ENCODE measurements at places on chromosomes 13 and 19.

GRCh38 chr19:17796013-17796837 is 1.3 kb downstream of the B3GNT3 start:
- DNase-seq: no peak

DNA sequence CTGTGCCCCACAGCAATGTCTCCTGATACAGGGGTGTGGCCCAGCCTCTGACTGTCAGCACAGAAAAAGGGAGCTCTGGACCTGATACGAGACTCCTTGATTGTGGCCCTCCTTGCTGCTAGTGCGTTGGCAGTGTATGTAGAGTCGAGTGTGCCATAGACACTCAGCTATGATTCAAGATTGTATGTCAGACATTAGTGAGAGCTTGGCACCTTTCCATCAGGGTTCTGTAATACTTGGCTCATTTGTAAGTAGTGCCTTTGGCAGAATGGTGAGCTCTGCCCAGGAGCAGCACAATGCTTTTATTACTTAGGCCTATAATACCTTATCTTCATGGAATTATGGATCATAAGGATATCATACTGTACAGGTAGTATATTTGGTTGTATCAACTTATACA is 83.4 kb downstream of the ATP8A2 start:
- no peak for DNase-seq

DNA sequence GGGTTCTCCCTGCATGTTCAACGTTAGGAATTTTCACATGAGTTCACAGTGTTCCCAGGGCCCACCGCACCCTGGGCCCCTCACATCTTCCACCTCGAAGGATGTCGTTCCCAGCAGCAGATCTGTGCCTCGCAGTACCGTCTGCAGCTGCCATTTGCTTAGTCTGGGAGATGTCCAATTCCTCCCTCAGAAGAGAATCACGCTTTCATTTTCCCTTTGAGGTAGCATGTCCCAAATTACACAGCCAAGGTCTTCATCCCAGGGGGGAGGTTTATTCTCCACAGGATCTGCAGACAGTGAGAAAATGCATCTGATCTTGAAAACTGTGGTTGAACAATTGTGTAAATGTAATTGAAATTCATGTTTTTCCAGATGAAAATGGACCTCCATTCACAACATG is 150.2 kb downstream of the DCT start:
- no peak for DNase-seq

DNA sequence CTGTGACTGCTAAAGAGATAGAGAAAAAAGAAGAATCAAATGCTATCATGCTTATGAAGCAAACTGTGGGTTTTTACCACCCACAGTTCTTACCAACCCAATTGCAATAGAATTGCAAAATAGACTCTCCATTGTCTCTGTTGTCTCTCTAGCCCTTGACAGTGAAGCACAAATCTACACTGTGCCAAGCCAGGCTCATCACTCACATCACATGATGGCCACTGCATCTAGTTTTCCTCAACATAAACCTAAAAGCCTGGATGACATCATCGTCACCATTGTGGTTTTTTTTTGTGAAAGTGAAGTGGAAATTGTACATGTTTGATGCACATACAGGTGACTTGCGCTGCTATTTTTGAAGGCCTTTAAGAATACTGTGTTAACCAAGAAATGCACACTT is 56.1 kb downstream of the KL start:
- no peak for DNase-seq

- DNase-seq: no peak
These were observed 24.1 kb downstream of the LGALS16 start for GRCh38 chr19:39679791-39680168.

DNA sequence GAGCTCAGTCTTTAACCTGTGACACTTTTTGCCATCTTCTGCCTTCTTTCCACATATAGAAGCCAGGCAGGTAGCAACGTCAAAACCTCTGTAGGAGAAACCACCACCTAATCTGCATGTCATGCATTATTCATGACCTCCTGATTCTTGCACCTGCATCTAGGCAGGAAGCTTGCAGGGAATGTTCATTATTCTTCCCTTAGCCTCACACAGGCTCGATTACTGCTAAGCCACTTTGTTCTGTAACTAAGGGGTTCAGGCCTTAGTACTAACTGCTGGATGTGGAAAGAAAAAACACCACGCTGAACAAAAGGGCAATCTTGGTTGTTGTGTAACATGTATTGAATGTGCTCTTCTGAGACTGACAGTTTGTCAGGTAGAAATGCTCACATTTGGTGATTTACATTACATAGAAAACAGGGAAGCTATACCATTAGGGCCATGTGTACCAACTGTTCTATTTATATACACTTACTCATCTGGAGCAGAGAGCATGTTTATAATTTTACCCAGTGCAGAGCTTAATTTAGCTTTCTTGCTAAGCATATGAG is 366.9 kb downstream of the KLF12 start:
- no peak for DNase-seq

DNA sequence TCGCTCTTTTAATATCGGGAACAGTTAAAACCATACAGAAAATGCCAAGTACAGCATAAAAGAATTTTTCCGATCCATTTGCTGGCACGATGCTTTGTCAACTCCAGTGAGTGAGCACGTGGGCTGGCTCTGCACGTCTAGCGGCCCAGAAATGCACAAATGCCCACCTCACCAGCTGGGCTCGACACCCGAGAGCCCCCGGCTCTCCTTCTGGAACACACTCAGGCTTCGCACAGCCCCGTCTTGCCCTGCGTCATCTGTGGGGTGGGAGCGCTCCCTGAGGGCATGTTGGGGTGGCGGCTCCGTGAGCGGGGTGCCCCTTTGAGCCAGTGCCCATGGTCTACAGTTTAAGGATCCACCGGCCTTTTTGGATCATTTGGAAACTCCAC is 24.5 kb downstream of the ATP4B start:
- no peak for DNase-seq

- no peak for DNase-seq
These were observed 649 bp downstream of the TMEM91 start for GRCh38 chr19:41376998-41377365.

DNA sequence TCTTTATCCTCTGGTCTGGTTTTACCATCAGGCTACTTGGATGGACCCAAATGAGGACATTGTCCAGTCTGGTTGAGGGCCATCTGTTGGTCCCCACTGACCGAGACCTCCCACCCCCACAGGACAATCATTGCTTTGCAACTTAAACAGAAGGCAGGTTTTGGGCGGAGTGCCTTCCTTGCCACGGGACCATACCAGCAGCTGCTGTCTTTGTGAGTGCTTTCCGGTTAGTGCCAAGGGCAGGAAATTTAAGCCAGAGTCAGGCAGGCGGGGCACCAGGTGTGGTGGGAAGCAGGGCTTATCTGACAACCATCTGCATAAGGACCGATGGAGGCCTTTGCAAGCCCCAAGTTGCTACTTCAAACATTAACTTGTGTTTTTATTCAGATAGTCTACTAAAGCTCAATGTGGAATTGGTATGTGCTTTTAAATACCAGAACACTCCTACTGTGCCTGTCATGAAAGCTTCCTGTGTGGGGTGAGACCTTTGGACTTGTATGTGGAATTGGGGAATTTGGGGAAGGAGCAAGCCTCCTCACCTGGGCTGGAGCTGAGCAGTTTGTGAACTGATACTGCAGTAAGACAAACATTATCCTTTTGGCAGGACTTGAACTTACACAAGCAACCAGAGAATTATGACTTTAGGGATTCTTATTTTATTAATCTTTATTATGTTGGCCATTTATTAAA is 39.3 kb upstream of the UBE2L5 start:
- DNase-seq: no peak

DNA sequence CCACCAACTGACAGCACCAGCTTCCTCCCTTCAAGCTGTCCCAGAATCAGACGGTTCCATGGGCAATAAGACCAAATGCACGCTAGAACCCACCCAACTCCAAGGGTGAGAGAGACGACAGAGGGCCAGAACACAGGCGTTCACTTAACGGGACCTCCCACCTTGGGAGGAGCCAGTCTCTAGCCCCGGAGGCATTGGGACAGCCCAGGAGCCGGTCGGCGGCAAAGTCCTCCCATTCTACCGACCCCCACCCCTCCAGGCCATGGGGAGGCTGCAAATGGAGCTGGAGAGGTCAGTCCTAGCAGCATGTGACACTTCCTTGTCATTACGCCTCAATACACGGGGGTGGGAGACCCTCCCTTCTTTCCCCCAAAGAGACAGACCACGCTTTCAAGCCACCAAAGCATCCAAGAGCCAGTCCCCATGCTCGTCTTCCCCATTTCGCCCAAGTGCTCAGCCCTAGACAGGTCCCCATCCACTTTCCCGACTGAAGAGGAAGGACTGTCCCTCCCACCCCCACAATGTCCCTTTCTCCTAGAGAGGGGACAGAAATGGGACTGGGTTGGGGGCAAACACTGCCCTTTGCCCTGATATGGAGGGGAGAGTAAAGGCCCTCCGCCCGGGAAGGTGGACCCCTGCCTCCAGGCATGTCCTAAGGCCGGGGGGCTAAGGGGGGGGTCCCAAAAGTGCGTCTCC is 964 bp downstream of the KHSRP start:
- no peak for DNase-seq

DNA sequence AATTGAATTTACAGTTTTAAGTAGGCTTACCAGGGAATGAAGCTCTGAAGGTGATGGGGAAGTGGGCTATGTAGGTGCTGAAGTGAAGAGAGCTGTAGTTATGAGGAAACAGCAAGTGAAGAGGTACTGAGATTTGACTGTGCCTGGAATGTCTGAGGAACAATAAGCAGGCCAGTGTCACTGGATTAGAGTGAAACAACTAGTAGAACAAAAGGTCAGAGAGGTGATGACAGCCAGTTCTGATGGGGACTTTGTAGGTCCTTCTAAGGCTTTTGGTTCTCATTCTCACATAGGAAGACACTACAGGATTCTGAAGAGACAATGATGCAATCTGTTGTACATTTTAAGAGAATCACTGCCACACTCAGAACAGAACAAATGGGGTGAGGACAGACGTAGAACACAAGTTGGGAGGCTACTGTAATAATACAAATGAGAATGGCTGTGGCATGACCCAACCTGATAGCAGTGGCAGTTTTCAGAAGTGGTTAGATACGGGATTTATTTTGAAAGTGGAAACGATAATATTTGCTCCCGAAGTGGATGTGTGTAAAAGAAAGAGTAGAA is 130.8 kb downstream of the MYCBP2 start:
- DNase-seq: no peak

DNA sequence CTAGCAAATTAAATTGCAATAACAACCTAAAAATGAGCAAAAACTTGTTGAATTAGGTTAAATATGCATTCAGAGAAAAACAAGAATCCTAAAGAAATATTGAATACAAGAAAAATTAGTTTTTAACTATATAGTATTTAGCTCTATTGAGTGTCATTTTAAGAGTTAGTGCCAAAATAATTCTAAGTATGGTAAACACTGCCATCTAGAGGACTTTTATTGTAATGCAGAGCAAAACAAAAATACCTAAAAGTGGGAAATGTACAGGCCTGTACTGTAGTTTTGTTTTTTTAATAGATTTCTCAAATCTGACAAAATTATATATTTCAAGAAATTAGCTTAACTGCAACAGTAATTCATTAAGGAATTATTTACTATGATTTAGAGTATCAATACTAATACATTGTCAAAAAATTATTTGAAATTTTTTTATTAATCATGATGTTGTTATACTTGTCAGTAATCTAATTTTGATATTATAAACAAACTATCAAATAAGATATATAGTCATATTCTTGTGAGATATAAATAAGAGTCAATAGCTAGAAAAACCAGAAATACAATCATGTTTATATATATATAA is 8.2 kb upstream of the PCDH9 start:
- no peak for DNase-seq

- DNase-seq: no peak
These were observed 31.2 kb upstream of the DGKH start for GRCh38 chr13:42017264-42017663.

GRCh38 chr19:13974073-13974472 is 21.8 kb downstream of the DCAF15 start:
- no peak for DNase-seq

DNA sequence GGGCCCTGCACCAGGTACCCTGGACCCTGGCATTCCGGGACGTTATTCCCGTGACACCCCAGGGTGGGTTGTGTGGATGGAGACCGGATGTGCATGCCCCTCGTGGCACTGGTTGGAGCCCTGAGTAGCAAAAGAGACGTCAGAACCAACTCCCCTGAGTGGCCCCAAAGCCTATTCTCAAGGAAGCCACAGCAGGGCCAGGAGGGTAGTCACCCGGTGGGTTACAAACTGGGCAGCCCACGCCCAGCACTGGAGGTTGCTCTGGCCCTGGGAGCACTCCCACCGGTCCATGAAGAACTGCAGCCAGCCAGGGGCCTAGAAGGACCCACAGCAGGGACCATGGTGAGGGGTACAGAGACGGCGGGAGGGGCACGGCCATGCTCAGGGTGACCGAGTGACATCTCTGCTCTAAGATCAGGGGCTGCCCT is 7.5 kb downstream of the KLF16 start:
- DNase-seq: no peak

- no peak for DNase-seq
These were observed 70.7 kb upstream of the ANKRD10 start for GRCh38 chr13:110985541-110985940.

DNA sequence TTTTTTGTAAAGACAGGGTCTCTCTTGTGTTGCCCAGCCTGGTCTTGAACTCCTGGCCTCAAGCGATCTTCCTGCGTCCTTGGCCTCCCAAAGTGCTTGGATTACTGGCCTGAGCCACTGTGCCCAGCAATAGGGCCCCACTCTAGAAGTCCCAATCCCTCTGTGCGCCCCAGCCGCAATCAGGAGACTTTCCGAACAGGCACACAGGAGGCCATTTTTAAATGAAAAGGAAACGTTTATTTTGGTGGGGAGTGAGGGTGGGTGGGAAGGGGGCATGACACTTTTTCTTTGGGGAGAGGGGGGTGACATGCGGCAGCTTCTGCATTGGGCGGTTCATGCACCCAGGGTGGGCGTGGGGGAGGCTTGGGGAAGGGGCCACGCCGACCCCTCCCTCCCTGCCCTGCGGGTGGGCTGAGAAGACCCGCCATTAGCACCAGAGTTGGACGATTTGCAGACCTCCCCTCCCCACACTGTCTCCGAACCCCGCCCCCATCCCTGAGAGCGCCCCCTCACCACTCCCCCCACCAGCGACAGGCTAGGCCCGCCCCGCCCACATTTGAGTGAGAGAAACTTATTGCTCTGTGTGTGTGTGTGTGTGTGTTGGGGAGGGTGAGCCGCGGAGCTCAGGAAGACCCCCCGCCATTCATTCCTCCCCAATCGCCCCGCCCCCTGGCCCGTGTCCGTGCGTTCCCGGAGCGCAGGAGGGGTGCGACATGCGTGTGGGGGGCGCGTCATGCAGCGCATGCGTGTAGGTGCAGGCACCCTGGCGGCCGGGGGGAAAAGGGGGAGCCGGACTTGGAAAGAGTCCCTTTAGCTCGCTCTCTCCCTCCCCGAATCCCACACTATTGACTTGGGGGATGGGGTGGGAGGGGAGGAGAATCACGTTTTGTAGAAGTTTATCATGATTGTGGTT is 17.2 kb downstream of the KCNC3 start:
- no peak for DNase-seq

DNA sequence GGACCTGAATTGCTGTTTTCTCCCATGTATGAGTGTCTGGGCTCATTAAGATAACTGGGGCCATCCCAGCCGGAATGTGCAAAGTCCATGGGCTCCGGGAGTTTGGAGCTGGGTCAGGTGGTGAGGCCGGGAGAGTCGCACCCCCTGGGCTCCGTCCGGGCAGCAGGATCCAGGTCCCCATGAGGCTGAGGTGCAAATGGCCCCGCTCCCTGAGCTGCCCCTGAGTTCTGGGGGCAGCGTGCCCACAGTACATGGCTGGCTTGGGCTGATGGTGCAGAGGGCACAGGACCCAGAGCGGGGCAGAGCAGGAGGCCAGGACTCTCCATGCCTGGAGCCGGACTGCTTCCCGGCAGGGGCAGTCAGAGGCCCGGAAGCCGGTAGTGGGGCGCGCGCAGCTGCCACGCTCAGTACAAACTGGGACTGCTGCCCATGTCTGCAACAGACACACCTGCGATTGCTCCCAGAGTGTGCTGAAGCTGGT is 136.0 kb downstream of the KDM4B start:
- no peak for DNase-seq
